ENCODE measurements at places on chromosomes 7 and 10.

DNA sequence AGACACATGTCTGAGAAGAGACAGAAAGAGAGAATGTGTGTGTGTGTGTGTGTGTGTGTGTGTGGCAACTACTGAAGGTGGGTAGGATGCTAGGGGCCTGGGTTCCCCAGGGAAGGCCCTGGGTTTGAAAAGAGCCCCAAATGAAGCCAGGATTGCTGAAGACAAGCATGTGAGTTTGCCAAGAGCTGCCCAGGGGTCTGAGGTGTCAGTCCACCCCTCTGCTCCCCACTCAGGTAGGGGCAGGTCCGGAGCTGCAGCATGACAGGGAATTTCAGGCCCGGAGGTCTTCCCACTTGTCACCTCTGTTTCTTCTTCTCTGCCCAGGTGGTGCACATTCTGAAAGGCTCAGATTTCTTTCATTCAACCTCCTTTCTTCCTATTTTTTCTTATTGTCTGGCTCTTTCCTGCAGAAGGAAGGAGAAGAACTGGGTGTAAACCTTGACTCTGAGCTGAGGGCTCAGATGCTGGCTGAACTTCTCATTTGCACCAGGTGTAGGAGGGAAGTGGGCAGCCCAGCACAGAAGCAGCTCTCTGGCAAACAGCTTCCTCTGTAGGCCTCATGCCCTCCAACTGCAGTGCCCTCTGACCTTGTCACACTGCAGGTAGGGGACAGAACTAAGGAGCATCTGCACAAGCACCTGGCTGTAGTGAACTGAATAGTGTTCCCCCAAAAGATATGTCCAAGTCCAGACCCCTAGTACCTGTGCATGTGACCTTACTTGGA, 79.6 kb upstream of the LRRC4 start:
- DNase-seq, result no peak

- DNase-seq, result no peak
These were observed 316.8 kb downstream of the ELMO1 start for GRCh38 chr7:37131855-37132254.

- DNase-seq, result no peak
These were observed 65.6 kb downstream of the PTEN start for GRCh38 chr10:87928996-87929395.

GRCh38 chr7:131365838-131366237, 38.2 kb downstream of the MKLN1 start:
- no peak for DNase-seq

DNA sequence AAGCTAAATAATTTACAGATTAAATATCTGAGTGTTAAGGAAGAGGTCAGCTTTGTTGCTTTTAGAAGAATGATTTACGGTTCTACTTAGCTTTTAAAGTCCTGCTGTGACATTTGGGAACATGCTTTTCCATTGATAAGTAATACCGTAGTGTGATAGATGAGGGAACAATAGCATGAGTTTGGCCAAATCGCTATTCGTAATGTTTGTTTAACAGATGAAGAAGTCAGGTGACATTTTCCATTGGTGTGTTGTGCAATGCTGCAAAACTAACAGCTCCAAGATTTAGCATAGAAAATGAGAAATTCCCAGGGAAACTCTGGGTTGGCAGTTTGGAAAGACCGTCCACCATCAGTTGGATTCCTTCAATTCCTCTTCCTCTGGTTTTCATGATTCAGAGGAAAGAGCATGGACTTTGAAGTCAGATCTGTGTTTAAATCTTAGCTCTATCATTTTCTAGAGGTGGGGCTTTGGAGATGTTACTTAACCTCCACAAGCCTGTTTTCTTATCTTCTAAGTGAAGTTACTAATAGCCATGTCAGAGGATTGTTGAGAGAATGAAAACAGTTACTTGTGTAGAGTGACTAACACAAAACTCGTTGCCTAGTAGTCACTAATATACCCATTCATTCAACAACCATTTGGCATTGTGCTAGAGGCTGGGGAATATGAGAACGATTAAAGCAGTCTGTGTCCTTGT, 140.4 kb upstream of the BMPER start:
- no peak for DNase-seq

DNA sequence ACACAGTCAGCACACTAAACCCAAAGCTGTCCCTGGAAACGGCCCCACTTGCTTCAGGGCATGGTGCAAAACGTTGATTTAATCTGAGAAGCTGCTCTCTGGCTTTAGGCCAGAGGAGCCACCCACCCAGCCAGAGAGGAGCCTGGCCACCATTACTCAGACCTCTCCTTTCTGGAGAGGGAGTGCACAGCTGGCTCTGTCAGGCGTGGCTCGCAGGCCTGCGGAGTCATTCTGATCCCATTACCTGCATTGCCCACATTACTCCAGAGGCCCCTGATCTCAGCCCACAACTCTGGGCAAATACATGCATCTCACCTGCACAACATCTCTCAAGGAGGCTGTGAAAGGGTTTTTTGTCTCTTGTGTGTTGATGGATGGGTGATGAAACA, 370.0 kb upstream of the IGFBP3 start:
- no peak for DNase-seq

DNA sequence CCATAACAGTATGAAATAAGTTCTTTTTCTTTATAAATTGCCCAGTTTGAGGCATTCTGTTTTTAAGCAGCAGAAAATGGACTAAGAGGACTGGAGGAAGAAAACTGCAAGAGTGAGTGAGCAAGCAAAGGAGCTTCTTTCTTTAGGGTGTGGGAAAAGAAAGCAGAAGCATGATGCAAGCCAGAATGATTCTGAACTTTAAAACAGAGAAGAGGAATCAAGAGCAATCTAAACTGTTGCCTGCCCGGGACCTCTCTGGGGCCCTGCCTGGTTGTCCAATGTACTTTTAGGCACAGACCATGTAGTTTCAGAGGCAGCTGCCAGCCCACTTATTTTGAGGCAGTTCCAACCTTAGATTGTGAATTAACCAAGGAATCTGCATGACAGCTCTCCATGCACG, 186.3 kb downstream of the PLPP4 start:
- no peak for DNase-seq

GRCh38 chr7:2230882-2231281, 1.9 kb downstream of the MAD1L1 start:
- no peak for DNase-seq

GRCh38 chr7:118573085-118573484, 348.6 kb downstream of the ANKRD7 start:
- peak; percentile 91 for DNase-seq

GRCh38 chr7:92740700-92741126, 95.7 kb downstream of the CDK6 start:
- no peak for DNase-seq

DNA sequence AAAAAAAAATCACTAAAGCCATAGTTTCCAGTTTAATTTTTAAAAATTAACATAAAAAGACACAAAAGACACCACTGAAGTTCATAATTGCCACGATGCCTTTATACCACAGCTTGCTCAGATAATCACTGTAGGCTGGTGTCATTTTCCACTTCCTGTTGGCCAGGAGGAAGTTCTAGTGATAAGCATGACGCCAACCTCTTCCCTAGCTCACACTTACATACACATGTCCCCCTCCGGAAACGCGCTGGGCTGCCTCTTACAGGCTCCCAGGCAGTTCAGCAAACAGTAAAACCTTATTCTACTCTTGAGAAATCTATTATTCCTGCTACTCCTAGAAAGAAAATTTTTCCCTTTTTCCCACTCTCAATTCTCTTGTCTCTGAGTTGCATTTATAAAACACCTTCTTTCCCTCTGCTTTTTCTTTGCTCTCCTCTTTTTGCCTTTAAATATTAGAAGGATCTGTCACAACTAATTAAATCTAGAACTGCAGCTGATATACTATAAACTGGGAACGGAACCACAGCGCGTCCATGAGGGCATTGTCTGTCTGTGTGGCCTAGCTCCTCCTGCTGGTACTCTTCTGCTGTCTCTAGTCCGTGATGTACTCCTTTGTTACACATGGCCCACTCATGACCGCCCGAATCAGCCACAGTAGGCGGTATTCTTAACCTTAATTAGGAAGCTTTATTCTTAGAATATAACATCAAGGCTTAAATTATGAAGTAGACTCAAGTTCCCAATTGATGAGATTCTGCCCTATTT, 664.9 kb downstream of the CNTNAP2 start:
- no peak for DNase-seq
